Epithelial cell of esophagus (primary cell): ENCODE measurements at places on chromosomes 12 and 14.
A peak's percentile ranks its signal among the peaks of the same experiment; 100 is the strongest.

GRCh38 chr14:57816568-57817284 lies 49.2 kb downstream of the SLC35F4 start:
- peak; percentile 80 for DNase-seq

- DNase-seq, result peak; percentile 64
These were observed 13.0 kb downstream of the ZFP36L1 start for GRCh38 chr14:68779761-68780323.

DNA sequence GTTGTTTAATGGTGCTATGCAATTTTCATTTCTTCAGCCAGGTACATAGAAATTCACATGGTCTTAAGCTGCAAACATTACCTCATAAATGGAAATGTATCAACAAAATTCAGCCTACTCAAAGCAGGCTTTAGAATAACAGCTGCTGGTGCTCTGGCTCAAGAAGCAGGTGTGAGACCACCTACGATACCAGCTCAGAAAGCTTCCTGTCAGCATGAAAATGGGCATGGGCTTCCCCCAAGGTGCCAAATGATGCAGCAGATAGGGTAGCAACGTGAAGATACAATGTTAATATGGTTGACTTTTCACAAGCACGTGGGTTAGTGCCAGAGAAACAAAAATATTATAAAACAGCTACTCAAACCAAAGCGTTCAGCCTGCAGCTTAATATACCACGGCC lies 343.4 kb upstream of the PRICKLE1 start:
- no peak for DNase-seq

DNA sequence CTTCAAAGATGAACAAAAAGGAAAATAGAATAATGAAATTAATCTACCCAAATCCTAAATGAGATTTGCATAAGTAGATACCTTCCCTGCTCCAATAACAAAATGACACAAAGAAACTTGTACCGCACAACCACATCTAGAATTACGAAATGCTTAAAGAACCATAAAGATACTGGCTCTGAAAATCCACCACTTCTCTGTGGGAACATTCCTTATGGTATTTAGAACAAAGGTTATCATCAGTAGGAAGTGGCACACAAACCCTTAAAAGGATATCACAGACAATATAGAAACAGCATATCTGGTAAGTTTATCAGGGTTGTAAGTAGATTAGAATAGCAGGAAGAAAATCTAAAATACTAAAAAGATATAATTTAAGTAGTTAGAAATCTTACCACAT lies 11.6 kb downstream of the IAPP start:
- no peak for DNase-seq

GRCh38 chr12:65609359-65609771 lies 214.9 kb upstream of the HMGA2 start:
- DNase-seq, result peak; percentile 82

DNA sequence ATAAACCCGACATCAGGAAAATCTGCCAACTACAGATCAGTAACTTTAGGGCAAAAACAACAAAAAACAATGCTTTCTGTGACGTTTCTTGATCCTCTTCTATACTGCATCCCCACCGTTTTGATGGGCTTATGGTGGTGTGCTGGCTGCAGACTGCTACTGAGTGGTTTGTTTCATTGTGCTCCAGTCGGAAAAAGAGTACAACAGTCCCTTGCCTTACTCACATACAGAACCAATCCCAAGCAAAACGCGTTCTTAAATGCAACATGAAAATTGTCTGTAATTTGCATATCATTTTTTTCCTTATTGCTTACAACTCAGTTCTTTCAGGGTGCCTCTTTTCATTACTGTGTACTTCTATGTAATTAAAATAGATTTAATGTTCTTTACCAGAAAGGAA lies 2.3 kb downstream of the ETV6 start:
- no peak for DNase-seq

DNA sequence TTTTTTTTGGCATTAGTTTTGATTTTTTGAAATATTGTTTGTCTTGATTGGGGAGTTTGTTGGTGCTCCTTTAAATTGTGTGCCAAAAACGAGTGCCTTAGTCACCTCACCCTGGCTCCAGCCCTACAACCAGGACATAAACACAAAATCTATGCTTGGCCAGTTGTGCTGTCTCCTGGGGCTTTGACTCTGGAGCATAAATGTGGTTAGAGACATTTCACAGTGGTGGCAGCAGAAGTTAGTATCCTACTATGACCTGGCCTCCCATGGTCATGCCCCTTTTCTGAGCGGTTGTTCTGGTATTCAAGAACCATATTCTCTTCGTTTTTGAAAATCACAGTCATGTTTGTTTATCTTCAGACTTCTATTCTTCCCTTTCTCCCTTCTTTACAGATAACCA lies 70.7 kb upstream of the PSMA6 start:
- no peak for DNase-seq

DNA sequence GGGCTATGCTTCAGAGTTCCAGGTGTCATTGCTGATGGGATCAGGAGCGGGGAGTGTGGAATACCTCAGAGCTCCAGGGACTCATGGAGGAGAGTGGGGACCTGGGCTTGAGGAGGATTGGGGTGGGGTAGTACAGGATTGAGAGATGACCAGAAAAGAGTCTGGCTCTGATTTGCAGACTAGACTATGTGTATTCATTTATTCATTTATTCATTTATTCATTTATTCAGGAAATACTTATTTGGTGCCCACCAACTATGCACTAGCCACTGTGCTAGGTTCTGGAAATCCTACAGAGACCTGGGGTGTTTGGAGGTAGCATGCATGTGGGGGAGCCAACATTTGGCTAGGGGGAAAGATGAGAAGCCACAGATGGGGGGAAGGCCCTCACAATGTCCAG lies 871 bp upstream of the KRT83 start:
- no peak for DNase-seq

DNA sequence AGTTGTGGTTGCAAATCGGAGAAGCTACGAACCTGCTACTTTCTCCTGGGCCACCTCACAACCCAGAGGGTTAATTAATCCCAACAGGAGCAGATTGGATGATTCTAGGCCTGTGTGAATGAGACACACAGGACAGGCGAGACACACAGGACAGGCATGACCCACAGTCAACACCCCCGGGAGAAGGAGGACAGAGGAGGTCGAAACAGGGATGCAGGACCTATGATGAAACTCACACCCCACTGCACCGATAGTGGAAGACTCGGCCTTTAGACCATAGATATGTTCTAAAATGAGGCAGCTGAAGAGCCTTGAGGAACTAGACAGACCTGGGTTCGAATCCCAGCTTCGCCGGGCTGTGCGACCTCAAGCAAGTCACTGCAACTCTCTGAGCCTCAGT lies 11.6 kb downstream of the TMEM119 start:
- DNase-seq, result no peak

GRCh38 chr14:52110441-52111086 lies 41.7 kb upstream of the NID2 start:
- DNase-seq, result no peak

DNA sequence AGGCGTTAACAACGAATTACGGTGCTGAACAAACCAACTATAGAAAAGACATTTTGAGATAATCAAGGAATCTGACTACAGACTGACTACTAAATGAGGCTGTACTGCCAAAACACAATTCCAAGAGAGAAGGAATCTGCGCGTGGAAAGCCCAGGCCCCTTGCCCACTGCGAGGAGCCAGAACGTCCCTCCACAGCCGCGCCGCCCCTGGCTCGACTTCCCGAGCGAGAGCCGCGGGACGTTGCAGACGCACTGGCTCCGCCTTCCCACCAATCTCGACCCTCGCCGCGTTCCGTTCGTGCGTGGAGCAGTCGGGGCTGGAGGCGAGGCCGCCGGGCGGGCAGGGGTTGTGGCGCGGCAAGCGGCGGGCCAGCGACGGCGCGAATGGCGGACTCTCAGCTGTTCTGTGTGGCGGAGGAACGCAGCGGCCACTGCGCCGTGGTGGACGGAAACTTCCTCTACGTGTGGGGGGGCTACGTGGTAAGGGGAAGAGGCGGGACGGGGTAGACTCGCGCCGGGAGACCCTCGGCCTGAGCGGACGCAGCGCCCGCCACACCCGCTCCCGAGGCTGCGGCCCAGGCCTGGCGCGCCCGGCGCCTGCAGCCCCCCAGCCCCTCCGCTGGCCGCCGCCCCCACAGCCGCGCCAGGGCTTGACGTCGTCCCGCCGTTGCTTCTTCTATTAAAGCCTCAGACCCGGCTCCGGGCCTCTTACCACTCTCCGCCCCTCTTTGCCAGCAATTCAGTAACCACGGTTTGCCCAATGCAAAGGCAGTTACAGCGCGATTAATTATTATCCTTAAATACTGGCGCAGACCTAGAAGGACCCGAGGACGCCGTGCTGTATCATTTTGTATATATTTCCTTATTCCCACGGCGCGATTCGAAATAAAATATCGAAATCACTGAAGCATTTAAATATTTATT lies at the start of gene KLHDC1:
KLHDC1 (plus strand) TSS at position 310 of the 924 bp plus-strand sequence; CDS start at position 385, 75 bp downstream.
- DNase-seq, result peak; percentile 54

- DNase-seq, result no peak
These were observed 6.3 kb downstream of the MIS18BP1 start for GRCh38 chr14:45246691-45247090.

DNA sequence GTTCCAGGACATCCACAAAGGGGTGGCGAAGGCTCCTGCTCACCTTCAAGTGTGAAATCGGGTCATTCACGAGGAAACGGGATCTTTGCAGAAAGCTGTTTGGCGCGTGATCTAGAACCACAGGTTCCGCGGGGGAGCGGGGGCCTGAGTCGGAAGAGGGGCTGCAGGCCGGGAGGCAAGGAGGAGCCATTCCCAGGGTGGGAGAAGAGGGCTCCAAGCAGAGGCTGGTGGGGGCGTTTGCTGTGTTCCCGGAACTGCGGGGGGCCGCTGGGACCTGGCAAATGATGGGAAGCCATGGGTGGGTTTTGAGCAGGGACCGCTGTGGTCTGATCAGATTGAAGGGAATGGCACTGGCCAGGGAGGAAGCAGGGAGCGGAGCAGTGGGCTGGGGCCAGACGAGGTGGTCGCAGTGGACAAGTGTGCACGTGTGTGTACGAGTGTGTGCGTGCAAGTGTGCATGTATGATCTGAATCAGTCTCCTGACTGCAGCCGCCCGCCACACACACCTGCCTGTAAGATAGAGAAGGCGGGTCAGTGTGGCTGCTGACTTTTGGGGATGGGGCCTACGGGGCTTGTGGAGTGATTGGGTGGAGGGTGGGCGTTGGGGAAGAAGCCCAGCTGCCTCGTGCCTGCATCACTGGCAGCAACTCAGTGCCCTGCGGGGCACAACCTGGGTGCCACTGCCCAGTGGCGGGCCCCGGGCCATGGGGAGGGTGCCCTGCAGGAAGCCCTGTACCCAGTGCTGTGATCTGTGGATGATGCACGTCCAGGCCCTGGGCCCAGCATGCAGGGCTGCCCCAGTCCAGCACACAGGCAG lies 141.9 kb downstream of the KIF26A start:
- DNase-seq, result no peak
